ENCODE measurements at places on chromosomes 2 and 18.
A peak's percentile ranks its signal among the peaks of the same experiment; 100 is the strongest.

GRCh38 chr2:225558399-225559071 is 159.0 kb downstream of the NYAP2 start:
- no peak for DNase-seq

GRCh38 chr2:203681978-203682377 is 24.5 kb upstream of the CD28 start:
- DNase-seq: no peak

- DNase-seq: no peak
These were observed 21.0 kb downstream of the CHST10 start for GRCh38 chr2:100396483-100396882.

GRCh38 chr18:49658823-49659404 is 97.1 kb downstream of the LIPG start:
- no peak for DNase-seq

GRCh38 chr2:24785671-24786321 is 7.4 kb downstream of the PTRHD1 start:
- DNase-seq: no peak

- DNase-seq: no peak
These were observed 11.0 kb upstream of the EPG5 start for GRCh38 chr18:45978084-45978483.

- peak; percentile 16 for DNase-seq
These were observed 41.4 kb upstream of the AKAIN1 start for GRCh38 chr18:5238371-5238976.

DNA sequence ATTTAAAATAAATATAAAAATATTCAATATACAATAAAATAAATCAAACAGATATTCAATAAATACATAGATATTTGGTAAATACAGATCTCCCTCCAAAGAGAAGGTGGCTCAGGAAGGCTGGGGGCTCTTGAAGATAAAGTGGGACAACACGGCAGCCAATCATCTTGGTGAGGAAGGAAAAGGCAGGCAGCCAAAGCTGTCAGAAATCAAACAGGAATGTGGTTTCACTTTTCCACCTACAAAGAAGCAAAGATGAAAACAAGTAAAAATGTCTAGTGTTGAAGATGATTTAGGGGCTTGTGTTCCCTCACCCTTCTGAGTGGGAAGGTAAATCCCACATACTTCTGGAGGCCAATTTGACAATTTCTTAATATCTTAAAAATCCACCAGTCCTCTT is 85.7 kb downstream of the B3GNT2 start:
- no peak for DNase-seq

DNA sequence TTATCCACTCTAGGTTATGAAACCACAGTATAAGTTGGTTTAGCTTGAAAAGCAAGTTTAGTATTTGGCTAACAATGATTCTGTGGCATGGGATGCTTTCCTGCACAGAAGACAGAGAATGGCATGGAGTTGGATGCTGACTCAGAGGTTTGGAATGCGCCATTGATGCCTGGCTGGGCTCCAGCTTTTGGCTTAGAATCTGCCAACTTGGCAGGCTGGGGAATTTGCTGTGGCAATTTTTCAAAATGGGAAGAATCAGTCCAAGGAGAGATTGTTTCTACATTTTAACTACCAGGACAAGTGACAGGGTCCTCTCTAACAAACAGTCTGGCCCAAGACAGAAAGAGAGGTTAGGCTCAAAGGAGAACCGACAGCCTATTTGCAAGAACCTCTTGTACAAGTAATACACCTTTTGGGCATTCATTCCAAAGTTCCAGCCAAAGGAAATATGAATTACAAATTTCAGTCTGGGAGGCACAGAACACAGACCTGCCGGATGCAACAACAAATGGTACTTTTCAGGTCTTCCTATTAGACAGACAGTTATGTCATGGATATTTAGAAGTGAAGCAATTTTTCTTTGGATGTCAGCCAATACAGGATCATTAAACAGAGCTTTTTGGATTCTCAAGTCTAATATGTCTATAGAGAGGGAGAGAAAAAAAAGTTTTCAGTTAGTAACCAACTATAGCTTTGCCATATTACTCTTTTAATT is 1027.7 kb downstream of the TMEM182 start:
- DNase-seq: no peak

DNA sequence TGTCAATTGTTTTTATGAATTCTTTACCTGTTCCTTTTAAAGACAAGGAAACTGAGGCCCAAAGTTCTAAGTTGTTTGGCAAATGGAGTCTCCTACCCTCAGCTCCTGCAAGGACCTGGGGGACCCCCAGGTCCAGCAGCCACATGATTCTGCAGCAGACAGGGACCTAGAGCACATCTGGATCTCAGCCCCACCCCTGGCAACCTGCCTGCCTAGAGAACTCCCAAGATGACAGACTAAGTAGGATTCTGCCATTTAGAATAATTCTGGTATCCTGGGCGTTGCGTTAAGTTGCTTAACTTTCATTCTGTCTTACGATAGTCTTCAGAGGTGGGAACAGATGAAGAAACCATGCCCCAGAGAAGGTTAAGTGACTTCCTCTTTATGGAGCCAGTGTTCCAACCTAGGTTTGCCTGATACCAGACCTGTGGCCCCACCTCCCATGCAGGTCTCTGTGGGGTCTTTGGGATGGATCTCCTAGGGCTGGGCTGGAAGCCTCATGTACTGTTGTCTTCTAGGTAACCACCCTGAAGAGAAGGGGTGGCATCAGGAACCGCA is 5.6 kb upstream of the CENPA start:
- no peak for DNase-seq

GRCh38 chr2:70118798-70119454 is 31.6 kb downstream of the PCBP1 start:
- no peak for DNase-seq

DNA sequence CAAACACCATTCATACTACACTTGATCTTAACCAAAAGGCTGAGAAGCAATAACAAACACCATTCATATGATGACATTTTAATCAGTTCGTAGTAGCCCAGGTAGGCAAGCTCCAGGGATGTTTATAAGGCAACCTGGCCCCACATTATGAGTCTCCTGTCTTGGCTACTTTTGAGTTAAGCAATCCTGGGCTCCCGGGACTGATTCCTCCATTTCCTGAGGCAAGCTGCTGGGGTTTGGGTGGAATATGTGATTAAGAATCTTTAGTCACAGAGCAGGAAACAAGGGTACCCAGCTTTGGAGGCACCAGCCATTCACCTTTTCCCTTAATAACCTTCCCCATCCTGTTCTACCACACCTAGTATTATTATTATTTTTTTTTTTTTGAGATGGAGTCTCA is 24.5 kb upstream of the SPRED2 start:
- DNase-seq: no peak

GRCh38 chr2:222290736-222291484 is 7.9 kb downstream of the PAX3 start:
- DNase-seq: no peak

DNA sequence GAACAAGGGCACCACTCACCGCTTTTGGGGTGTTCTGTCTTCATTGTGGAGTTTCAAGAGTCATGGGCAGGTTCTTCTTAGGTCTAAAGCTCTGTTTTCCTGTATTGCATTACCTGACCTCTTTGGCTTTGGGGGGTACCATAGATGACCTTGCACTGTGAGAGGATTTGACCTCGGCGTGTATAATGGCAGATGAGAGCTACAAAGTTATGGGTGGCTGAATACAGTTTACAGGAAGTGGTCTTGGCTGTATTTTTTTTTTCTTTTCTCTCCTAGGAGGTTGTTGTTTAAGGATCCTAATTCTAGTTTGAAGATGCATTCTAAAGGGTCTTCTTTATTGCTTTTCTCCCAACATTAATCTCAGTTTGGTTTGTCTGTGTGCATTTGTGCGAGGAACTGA is 11.5 kb downstream of the GAL3ST2 start:
- no peak for DNase-seq

- no peak for DNase-seq
These were observed 79.4 kb downstream of the KCTD1 start for GRCh38 chr18:26468931-26469340.

GRCh38 chr2:101111917-101112771 is 39.0 kb downstream of the TBC1D8 start:
- DNase-seq: no peak

GRCh38 chr18:50862401-50862800 is 16.5 kb upstream of the ME2 start:
- DNase-seq: no peak

- no peak for DNase-seq
These were observed 330.5 kb downstream of the LRRTM4 start for GRCh38 chr2:77191665-77192064.

DNA sequence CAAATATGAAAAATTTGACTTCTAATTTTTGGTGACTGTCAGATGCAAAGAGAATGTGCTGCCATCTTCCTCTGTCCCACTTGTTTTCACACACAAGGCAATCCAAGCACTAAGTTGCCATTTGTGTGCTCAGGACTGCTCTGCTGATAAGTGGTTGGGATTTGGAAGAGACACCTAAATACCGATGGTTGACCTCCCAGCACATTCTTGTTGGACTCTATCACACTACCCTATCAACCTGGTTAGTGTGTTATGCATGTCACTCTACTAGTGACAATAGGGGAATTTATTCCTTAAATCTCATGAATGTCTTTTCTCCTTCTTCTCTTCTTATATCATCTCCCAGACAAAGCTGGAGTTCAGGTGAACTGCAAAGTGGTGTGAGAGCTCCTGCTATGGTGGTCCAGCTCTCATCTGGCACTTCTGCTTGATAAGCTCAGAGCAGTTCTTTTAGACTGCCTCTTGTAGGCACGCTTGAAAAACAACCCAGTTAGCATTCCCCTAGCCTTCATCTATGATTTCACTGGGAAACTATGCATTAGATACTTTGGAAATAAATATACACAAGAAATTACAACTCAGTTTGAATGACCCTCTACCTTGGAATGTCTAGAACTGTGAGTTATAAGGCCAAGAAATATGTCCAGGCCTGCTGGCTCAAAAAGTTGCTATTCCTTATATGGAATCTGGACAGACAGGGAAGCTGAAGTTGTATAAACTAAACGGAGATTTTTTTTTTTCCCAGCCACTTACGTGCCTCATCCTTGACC is 404.8 kb downstream of the MEIS1 start:
- DNase-seq: no peak

- DNase-seq: no peak
These were observed 249.1 kb upstream of the SIX2 start for GRCh38 chr2:45258311-45258710.

DNA sequence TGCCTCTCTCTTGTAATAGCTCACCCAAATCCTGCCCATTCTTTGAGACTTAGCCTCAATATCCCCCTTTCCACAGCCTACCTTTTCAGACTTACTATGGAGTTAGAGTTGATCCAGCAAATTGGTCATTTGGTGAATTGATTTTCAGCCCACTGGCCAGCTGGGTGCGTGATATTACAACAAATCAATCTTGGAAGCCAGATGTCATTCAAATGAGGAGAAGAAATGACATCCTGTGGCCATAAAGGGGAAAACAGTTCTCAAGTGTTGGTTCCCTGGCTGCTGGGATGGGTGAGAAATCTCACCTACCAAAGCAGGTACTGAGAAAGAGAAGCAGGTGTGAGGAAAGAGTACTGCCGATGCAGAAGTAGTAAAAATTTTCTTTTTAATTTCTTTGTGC is 36.7 kb upstream of the FOXI3 start:
- DNase-seq: no peak

DNA sequence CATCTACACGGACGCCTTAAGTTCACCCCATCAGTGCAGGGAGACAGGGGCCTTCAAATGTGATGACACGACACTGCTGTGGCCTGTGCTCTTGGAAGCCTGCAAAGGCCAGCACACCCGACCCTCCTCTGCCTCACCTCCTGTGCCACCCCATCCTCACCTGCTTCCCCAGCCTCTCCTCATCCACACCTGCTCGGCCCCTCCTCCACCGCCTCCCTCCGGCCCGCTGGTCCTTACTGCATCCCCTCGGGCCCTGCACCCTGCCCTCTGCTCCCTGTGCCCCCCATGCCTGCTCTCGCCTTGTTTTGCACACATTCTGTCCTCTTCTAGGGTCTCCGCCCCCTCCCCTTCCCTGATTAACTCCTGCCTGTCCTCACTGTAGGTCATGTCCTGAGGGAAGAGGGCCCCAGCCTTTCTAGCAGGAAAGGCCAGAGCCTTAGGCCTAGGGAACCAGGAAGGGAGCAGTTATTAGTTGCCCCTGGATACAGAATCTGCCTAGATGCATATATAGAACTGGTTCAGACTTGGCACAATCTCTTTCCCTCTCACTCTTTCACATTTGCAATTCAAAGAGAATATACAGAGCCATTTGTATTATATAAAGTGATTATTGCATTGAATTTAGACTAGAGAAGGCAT is 39.4 kb downstream of the TRAPPC12 start:
- DNase-seq: no peak
